ENCODE measurements at places on chromosomes 11 and 22. TPM values are rescaled to one million over a fixed set of nuclear protein-coding genes. Genes with fewer than 3 reads are reported as not detected.
A peak's percentile ranks its signal among the peaks of the same experiment; 100 is the strongest.

GRCh38 chr11:21465203-21465602, 727.7 kb upstream of the ANO5 start:
- DNase-seq, result no peak

GRCh38 chr11:115939104-115939730, 435.0 kb upstream of the CADM1 start:
- DNase-seq, result no peak

- no peak for DNase-seq
Observed at GRCh38 chr22:33848251-33848650, 72.0 kb downstream of the LARGE1 start.

GRCh38 chr11:80469871-80470270, 1029.0 kb upstream of the TENM4 start:
- no peak for DNase-seq

- DNase-seq, result no peak
Observed at GRCh38 chr11:119315131-119316015, 1.6 kb downstream of the MCAM start.

- DNase-seq, result peak; percentile 6
Observed at GRCh38 chr11:1150116-1150515, 7.6 kb upstream of the MUC5AC start.

DNA sequence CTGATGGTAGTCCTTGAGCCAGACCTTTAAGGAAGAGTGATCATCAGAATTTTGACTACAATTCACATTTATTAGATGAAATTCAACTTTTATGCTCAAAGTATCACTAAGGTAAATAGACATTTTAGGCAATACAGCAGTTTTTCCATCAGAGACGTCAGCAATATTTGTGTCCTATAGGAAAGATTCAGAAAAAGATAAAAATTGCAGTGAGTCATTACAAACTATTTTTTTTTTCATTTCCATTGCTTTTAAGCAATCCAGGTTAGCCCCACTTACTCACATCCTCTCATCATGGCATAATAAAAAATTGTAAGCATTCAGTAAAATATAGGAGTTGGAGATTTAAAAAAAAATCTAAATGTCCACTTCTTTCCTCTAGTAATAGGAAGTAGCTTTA, 46.9 kb downstream of the MSANTD4 start:
- no peak for DNase-seq

- DNase-seq, result no peak
Observed at GRCh38 chr11:107707807-107708206, 4.0 kb downstream of the SLN start.

The MALAT1 gene
- 16,546 TPM for total RNA-seq

The PATZ1 gene
- 93.6 TPM for total RNA-seq

The TSSC4 gene
- total RNA-seq, result 50.2 TPM

The NRXN2 gene
- total RNA-seq, result 0.60 TPM

The PIH1D2 gene
- total RNA-seq, result 4.9 TPM

The MUC5AC gene
- total RNA-seq, result 0.02 TPM
